Stimulated activated CD4-positive, alpha-beta T cell treated with anti-CD3 and anti-CD28 coated beads, TNF-alpha, amount 100 ng/mL, for 4 hours (primary cell): ENCODE measurements at places on chromosomes 2 and 18.

DNA sequence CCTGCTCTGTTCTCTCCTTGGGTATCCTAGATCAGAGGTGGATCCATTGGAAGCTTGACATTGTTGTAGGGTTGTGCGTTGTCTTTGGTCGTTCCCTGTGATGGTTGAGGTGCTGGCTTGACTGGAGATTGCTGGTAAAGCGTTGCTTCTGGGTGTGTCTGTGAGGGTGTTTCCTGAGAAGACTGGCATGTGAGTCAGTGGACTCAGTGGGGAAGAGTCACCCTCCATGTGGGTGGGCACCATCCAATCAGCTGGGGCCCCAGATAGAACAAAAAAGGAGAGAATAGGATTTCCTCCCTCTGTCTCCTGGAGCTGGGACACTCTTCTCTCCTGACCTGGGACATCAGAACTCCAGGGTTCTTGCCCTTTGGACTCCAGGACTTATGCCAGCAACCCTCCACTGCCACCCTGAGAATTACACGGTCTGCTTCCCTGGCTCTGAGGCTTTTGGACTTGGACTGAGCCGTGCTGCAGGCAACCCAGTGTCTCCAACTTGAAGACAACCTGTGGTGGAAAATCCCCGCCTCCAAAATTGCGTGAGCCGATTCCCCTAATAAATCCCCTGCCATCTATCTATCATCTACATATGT lies 14.8 kb upstream of the REEP1 start:
- DNase-seq: no peak

DNA sequence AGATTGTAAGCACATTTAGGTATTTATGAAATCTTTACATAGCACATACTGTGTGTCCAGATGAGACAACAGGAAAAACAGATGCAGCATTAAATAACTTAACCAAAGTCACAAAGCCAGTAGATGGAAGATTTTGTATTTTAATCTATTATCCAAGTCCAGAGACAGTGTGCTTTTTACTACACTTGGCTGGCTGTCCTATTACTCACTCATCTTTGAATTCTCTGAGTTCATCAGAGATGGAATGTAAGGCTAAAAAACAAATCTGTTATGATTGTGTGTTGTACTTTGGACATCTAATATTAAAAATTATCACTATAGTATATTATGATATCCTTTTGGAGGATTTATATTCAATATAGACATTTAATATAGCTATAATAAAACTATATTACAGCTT lies 1189.4 kb downstream of the DSC3 start:
- no peak for DNase-seq

DNA sequence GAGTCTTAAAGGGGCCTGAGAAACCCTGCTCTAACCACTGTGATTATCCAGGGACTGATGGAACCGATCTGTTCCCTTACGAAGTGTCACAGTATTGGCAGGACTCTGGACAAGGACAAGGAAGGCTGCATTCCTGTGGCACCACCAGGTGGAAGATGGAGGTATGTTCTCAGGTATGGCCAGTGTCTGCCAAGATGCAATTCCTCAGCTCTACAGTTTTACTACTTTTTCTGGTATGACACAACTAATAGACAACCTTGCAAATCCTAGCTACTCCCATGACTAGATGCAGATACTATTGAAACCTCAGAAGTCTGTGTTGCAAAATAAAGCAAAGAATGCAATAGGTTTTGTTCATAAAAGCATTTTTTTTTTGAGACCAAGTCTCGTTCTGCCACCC lies 14.6 kb downstream of the RAB31 start:
- DNase-seq: no peak

DNA sequence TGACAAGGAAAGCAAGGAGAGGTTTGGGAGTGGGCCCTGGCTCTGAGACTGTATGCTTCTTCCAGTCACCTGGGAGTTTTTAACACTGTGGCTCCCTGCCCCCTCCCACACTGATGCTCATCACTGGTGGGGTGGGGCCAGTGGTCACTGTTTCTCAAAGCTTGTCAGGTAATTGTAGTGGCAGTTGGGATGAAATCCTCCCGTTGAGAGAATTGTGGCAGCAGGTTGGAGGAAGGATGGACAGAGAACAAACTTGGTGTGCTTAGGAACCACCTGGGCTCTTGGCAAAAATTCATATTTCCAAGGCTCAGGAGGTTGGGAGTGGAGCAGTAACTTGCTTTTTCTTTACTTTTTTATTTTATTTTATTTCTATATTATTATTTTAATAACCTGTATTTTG lies 25.1 kb downstream of the DGKD start:
- DNase-seq: no peak

DNA sequence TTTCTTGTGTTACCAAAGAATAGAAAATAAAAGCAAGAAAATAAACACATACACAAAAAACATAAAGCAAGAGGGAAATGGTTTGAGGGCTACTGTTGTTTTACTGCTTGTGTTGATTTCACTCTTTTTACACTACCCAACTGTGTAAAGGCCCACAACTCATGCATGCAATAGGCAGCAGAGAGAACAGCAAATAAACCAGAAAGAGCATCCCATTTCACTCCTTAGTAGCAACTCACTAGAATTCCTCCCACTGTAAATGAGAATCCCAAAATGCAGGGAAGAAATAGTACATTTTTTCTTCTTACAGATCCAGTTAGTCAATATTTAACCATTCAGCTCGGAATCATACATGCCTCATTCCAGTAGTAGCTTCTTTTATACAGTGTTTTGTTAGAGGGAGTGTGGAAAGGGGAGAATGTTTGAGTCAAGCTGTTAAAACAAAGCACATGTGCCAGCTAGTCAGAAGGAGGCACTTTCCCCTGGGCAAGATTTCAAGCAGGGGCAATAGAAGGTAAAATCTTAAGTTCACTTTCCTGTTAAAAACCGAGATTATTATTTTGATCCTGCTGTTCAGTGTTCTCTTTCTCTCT lies 147.2 kb upstream of the FAM98A start:
- DNase-seq: no peak

GRCh38 chr18:45910405-45911023 lies 56.6 kb downstream of the EPG5 start:
- DNase-seq: peak; percentile 29

- DNase-seq: no peak
These were observed 357.0 kb upstream of the ID2 start for GRCh38 chr2:8324901-8325300.

- no peak for DNase-seq
These were observed 21.0 kb upstream of the ZNF532 start for GRCh38 chr18:58843688-58844035.

GRCh38 chr2:144261966-144262365 lies 258.0 kb downstream of the ZEB2 start:
- no peak for DNase-seq
